ENCODE measurements at places on chromosomes 5 and 9.

GRCh38 chr9:71752352-71752751 is 16.0 kb downstream of the CEMIP2 start:
- no peak for DNase-seq

GRCh38 chr5:158711927-158712529 is 387.7 kb downstream of the EBF1 start:
- no peak for DNase-seq

DNA sequence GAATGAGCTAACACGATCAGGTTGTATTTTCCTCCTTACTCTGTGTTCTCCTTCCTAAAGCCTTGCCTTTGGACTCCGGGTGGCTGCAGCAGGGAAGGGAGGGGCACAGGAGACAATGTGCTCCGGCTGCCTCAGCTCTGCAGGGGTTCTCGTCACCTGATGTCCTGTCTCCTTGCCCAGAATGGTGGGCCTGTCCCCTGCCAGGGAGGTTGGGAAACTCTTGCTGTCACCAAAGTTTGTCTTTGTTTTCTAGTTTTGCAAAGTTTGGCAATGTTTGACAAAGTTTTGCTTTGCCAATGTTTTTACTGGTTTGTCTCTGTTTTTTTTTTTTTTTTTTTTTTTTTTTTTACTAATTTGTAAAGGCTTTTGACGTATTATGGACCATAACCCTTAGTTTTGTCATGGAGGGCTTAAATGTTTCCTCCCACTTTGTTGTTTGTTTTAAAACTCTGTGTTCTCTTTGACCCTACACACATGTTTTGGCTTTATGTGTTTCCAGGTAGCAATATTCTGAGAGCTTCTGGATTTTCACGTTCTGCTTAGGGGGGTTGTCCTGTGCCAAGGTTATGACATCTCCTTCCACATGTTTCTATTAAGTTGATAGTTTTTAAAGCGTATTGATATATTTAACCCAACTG is 49.3 kb downstream of the GADD45G start:
- DNase-seq, result no peak

DNA sequence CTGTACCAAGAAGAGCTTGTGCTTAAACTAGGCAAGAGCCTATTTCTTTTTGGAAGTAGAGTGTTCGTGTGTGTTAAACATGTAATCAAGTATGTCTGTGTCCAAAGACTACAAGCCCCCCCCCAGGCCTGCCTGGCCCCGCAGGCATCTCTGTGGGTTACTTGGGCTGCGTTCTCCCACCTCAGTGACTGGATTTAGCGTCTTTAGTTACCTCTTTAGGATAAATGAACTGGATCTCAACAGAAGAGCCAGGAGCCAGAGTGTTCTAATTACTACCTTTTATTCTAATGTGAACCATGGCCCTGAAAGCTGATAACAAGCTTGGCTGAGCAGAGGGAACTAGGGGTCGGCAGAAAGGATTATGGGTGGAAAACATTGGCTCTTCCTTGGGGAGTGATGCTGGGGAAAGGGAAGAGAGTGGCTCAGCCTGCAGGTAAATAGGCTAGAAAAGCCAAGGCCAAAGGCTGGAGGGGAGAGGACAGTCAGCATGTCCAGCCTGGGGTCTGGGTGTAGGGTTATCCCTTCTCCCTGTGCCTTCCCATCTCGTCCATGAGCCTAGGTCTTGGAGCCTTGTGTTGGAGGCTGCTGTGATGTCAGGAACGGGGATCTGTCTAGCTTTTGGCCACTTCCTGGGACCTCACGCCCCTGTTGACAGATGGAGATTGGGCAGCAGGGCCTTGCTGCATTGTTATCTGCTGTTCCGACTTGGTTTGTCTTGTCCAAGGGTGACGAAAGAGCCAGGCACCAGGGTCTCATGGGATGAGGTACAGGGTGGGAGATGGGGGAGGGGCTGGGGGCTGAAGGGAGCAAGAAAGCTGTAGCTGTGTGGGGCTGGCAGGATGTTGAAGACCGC is 11.1 kb downstream of the CD74 start:
- DNase-seq, result no peak

GRCh38 chr5:43192558-43193180 is 644 bp downstream of the NIM1K start:
- no peak for DNase-seq

- no peak for DNase-seq
These were observed 136.3 kb downstream of the HTR1A start for GRCh38 chr5:63825984-63826383.

- DNase-seq, result no peak
These were observed 155.7 kb downstream of the RMI1 start for GRCh38 chr9:84136119-84136868.

- no peak for DNase-seq
These were observed 235.7 kb upstream of the HAPLN1 start for GRCh38 chr5:83956386-83956785.

- DNase-seq, result no peak
These were observed 14.1 kb upstream of the RAPGEF6 start for GRCh38 chr5:131649161-131649560.

DNA sequence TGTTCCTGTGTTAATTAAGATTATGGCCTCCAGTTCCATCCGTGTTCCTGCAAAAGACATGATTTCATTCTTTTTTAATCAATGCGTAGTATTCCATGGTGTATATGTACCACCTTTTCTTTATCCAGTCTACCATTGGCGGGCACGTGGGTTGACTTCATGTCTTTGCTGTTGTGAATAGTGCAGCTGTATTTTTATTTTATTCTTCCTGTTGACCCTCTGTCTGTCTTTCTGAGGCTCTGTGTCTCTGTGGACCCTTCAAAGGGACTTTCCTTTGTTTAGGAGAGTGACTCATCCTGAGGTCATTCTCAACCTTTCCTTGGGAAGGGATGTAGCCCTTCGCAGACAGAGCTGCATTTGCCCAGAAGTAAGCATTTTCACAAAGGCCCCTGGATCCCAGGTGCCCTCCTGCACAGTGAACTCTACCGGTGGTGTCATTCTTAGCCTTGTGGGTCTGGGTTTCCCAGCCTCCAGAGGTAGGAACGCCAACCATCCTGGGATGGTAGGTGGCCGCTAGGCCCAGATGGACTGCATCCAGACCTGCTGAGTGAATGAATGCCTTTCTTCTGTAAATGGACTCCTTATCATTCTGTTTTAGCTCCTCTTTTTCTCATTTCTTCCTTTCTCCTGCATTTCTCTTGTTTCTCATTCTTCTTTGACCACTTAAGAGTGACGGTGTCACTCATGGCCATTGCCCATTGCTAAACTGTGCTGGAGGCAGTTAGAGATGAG is 22.4 kb downstream of the TRIO start:
- DNase-seq, result no peak

DNA sequence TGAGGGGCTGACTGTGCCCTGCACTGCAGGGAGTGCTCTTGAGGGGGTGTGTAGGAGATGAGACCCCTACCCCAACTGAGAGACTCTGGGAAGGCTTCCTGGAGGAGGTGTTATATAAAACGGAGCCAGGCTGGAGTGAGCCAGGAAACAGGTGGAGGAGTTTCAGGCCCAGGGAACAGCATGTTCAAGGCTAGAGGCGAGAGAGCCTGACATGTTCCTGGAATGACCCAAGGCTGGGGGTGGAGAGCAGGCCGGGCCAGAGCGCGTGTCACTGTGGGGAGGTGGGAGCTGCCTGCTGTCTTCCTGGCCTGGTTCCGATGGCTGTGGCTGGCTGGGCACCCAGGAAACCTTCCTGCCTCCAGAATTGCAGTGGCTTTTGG is 48.7 kb downstream of the RXRA start:
- DNase-seq, result no peak
